NK-92 treated with Interleukin-12 subunit alpha and Interleukin-12 subunit beta, amount 100 ng/mL, for 24 hours (cell line): ENCODE measurements at places on chromosomes 4 and X.

DNA sequence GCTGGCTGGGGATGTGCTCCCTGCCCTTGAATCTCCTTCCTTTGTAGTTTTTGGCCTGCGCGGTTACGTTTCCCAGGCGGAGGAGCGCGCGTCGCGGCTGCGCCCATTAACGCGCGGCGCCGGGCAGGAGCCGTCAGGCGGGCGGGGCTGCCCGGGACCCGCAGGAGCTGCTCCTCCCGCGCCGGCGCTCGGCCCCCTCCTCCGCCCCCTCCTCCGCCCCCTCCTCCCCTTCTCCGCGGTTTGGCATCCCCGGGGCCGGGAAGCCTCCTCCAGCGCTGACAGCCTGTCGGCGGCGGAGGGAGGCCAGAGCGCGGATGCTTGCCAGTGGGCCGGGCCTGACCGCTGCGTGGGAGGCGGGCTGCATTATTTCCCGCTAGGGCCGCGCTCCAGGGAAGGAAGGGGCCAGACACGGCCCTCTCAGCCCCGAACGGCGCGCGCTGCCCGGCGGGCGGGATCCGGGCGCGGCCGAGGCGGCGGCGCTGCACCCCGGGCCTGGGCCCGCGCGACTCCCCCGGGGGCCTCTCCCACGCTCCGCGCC is at the start of gene DCLK2:
DCLK2 (plus strand) TSS at position 405 of the 538 bp plus-strand sequence. CDS start 583 bp downstream, outside the sequence.
- no peak for DNase-seq

- no peak for DNase-seq
Measured at GRCh38 chr4:19557161-19557560, 694.5 kb upstream of the SLIT2 start.

- no peak for DNase-seq
Measured at GRCh38 chrX:149610511-149610910, 15.4 kb upstream of the HSFX2 start.

DNA sequence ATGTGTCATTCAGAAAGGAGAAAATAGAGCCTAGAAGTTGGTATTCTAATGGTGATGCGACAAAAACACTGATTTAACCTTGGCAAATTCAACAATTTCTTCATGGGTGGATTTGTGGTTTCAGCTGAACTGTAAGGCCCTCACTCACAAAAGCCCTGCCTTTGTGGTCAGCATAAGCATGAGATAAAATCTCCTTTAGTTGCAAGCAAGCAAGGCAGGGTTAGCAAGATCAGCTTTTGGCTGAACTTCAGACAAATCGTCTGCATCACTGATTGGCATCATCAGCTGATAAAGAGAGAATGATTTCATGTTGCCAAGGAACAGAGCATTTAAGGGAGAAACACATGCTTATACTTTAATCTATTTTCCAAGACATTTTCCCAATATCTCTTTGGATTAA is 2582.2 kb downstream of the PCDH7 start:
- DNase-seq = no peak

DNA sequence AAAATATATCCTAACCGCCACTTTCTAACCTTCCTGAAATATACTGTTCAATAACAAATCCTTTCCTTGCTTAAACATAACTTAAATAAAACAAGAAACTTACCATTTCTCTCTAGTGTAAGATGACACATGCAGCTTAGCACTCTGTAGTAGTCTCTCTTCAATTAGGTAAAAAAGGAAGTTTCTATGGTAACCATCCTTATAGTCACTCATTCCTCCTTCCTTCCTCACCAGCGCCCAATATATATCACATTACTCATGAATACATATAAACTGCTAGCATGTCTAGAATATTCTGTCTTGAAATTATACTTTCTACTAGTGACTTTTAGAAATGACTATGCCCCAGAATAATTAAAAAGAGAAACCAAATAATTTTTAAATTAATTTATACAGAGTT is 112.2 kb downstream of the SNCA start:
- DNase-seq = no peak

- no peak for DNase-seq
Measured at GRCh38 chr4:2062808-2063524, 3.8 kb downstream of the NAT8L start.

- DNase-seq = no peak
Measured at GRCh38 chrX:9538544-9539045, 73.7 kb downstream of the TBL1X start.

- no peak for DNase-seq
Measured at GRCh38 chrX:45524296-45524695, 323.6 kb upstream of the DIPK2B start.

GRCh38 chr4:159582685-159583084 is 479.8 kb downstream of the RAPGEF2 start:
- DNase-seq = no peak

- no peak for DNase-seq
Measured at GRCh38 chrX:103363046-103363445, 6.7 kb downstream of the TCEAL9 start.

- no peak for DNase-seq
Measured at GRCh38 chrX:49999087-49999486, 76.7 kb downstream of the CLCN5 start.

DNA sequence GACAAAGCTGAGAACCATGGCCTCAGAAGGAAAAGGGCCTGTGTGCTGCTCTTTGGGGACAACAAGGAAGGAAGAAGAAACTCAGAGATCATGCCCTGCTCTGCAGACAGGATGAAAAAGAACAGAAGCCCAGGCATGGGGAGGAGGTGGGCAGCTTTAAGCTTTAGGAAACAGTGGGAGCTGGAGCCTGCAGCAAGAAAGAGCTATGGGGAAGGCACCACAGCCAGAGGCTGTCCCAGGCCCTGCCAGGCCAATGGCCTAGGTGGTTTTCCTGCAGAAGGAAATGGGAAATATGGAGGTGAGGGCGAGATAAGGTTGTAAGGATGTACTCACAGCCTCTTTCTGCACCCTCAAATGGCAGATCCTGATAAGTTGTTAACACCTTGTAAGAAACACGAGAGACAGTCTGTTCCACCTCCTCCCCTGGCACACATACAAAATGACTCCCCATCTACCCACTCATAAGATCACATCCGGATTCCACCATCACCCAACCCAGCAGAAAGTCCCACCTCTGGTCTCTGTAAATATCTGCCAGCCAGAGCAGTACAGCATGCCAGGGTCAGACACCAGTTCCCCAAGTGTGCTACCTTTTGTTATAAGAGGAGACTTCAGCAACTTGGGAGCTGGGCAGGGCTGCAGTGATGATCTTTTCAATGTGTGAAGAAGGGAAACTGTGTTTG is 105.2 kb downstream of the RTL5 start:
- DNase-seq = no peak

GRCh38 chrX:71577682-71578081 is 555 bp upstream of the GCNA start:
- no peak for DNase-seq
